ENCODE measurements at places on chromosomes 1 and 21.
A peak's percentile ranks its signal among the peaks of the same experiment; 100 is the strongest.

DNA sequence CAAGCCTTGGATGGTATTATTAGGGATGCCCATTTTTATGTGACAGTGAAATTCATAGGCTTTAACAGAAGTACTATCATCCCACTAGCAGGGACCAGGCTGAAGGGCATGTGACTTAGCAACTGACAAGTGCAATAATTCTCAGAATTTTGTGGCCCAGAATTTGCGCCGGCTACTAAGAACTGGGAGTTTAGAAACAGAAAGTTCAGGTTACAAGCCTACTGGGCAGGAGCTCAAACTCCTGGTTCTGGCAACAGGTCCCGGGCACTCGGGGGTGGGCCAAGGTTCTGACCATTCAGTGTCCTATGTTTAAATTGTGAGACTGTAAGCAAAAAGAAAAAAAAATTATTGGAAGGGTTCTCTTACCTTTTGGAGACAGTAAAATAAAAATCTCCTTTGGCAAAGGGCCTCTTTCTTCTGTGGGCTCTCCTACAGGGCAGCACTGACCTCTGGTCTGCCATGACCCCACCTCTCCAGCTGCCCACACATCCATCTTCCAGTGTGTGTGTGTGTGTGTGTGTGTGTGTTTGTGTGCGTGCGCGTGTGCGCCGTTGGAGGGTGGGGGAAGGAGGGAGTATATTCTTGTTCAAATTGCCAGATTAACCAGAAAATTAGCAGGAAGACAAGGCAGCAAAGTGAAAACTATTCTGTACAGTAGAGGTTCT lies 26.1 kb downstream of the IRF2BP2 start:
- no peak for DNase-seq

- DNase-seq: no peak
These were observed 98.6 kb upstream of the PLD5 start for GRCh38 chr1:242623119-242623518.

DNA sequence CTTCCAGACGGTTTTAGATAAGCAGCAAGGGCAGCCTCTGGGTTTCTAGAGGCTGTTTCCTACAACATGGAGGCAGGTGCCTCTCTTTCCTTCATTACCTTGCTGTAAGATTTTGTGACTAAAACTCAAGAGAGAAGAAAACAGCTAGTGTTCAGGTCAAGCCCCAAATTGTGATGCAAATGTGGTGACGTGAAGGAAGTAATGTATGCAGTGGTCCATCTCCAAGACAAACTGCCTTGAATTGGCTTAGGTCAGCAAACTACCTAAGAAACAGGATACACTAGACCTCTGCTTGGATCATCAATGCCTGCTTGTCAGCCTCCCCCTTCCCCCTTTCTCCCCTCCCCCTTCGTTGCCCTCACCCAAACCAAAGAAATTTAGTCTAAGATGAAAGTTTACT lies 28.9 kb upstream of the RIPK4 start:
- DNase-seq: no peak

DNA sequence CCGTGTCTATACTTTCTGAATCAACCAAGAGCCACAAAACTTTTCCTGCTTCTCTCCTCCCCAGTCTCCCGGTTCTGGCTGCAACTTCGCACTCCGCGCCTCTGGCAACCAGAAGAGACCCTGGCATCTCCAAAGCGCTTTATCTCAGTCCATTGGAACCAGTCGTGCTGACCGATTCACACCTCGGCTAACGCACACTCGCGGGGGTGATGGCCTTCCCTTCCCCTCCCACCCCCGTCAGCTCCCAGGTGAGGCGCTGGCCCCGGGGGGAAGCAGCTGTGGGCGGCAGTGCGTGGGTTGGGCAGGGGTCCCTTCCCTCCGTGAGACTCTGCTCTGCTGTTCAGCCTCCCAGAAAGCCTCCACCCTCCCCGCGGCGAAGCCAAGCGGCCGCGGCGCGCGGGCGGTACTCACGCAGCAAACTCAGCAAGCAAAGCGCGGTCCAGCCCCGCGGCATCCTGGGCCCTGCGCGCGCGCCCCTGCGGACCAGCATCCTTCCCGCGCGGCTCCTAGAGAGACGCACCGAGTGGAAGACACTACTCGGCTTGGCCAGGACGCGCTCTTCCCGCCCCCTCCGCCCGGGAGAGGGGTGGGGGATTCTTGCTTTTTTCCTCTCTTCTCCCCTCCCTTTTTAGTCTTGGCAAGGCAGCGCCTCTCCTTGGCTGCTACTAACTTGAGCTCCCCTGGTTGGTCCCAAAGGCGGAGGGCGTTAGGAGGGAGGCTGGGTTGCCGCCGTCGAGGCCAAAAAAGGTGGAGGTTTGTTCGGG lies at the start of gene CD34:
Gene CD34 (minus strand): TSS at position 535 of the 764 bp plus-strand sequence. CDS start 45 bp downstream, at position 490.
- DNase-seq: no peak

- peak; percentile 50 for DNase-seq
These were observed at the start of gene CROCC for GRCh38 chr1:16921391-16922185. Gene CROCC (plus strand): TSS chr1:16921931. CDS start chr1:16922019, 88 bp downstream.

DNA sequence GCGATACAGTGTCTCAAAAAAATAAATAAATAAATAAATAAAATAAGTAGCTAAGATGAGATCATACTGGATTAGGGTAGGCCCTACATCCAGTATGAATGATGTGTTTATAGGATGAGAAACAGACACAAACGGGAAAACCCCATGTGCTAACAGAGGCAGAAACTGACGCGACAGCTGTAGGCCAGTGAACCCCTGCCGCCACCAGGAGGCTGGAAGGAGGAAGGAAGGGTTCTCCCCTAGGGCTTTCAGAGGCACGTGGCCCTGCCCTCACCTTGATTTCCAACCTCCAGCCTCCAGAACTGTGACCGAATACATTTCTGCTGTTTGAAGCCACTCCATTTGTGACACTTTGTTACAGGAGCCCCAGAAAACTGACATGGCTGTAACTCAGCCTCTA lies 38.5 kb downstream of the CHD5 start:
- no peak for DNase-seq

DNA sequence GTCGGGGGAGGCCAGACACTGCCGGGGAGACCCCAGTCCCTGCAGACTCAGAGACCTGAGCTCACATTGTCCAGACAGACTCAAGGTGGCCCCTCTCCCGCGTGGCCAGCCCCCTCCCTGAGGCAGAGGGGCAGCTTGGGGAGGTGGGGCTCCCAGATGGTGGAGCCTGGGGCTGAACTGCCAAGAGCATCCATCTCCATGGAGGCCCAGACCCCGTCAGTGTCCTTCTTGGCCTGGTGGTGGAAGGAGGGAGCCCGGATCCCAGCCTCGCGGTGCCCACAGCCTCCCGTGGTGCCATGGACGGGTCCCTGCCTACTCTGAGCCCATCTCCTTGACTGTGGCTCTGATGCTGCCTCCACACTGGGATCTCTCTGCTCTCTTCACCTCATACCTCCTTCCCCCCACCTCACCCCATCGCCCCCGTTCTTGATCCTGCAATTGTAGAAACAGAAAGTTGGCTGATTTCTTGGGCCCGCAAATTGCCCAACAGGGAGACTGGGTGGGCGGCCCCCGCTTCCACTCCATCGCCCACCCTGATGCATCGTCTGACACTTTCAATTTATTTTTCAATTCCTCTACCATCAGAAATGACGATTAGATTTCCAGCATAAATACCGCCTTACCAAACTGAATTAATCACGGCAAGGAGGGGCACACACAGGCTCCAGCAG lies 348.9 kb downstream of the MATN1 start:
- no peak for DNase-seq

- DNase-seq: no peak
These were observed 234.1 kb upstream of the VAMP3 start for GRCh38 chr1:7536891-7537591.

Measured in dorsolateral prefrontal cortex (tissue), 122 donors.